ENCODE measurements at places on chromosomes 7 and 10.

DNA sequence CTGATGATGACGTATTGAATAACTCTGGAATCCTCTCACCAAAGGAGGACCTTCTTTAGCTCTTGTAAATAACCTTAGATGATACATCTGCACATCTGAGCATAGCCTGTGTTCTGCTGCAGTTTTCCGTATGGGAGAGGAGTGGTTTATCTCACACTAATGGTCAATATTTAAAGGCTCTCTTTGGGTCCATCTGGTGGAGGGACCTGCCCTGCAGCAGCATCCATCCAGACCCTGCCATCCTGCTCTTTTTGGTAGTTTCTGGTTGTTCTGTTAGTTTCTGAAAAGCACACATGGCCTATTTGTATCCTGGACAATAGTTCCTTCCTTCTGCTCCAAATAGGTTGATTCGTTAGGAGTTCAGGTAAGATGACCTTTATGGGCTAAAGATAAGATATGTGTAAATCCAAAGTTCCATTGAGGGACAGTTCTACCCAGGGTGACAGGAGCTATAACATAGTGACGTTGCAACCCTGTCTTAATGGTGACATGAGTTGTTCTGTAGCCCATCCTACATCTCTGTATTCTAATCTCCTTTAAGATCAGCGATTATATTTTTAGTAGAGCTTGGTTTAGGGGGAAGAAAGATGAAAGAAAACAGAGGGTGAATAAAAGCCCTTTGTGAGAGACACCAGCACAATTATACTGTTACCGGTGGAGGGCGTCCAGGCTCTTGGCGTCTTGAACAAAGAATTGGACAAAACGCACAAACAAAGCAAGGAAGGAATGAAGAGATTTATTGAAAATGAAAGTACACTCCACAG, 60.0 kb upstream of the KLF14 start:
- DNase-seq: no peak

GRCh38 chr7:98701372-98701771, 84.3 kb downstream of the NPTX2 start:
- no peak for DNase-seq

DNA sequence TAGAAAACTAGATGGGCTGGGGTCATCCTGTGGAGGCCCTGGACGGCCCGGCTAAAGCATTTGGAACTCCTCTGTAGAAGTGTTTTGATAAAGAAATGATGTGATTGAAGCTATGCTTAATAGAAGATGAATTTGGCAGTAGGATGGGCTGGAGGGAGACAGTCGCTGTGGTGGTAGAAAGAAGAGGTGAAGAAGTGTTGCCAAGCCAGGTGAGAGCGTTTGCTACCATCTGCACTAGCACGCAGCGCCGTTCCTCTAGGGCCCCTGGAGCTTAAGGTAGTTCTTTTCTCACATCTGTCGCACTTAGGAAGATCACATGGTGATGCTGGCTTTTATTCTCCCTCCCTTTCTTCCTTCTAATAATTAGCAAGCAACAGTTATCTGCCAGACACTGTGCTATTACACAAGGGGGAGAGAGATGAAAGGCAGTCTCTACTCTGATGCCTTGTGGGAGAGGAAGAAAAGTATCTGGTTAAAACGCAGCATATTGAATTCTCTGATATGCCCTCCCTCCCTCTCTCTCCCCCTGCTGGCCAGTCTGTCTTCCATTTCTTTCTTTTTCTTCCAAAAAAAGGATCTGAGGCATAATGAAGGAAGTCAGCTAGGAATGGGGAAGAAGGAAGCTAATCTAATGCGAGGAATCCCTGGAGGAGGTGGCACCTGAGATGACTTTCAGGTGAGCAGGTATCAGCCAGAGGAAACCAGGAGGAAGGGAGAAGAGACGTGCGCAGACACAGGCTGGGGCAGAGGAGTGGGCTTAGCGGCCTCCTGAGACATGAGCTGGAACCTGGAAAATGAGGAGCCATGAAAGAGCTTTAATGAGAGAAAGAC, 162.3 kb upstream of the KLF14 start:
- DNase-seq: no peak

- no peak for DNase-seq
Measured at GRCh38 chr7:22640269-22640668, 86.7 kb upstream of the IL6 start.

GRCh38 chr10:121700416-121700815, 102.2 kb upstream of the FGFR2 start:
- DNase-seq: no peak

- DNase-seq: no peak
Measured at GRCh38 chr10:108877095-108877561, 1046.2 kb downstream of the XPNPEP1 start.

DNA sequence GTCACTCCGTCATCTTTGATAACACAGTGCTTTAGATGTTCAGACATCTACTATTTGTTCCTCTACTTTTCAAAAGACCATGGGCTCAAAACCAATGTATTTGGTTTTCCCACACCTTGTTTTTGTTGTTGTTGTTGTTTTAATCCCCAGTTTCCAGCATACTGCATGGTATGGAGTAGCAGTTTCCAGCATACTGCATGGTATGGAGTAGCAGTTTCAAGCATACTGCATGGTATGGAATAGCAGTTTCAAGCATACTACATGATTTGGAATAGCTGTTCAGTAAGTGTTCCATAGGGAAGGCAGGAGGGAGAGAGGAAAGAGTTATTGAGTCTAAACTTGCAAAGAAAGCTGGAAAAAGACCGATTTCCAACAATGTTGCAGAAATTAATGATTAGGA, 314.3 kb upstream of the PRKCQ start:
- DNase-seq: no peak

DNA sequence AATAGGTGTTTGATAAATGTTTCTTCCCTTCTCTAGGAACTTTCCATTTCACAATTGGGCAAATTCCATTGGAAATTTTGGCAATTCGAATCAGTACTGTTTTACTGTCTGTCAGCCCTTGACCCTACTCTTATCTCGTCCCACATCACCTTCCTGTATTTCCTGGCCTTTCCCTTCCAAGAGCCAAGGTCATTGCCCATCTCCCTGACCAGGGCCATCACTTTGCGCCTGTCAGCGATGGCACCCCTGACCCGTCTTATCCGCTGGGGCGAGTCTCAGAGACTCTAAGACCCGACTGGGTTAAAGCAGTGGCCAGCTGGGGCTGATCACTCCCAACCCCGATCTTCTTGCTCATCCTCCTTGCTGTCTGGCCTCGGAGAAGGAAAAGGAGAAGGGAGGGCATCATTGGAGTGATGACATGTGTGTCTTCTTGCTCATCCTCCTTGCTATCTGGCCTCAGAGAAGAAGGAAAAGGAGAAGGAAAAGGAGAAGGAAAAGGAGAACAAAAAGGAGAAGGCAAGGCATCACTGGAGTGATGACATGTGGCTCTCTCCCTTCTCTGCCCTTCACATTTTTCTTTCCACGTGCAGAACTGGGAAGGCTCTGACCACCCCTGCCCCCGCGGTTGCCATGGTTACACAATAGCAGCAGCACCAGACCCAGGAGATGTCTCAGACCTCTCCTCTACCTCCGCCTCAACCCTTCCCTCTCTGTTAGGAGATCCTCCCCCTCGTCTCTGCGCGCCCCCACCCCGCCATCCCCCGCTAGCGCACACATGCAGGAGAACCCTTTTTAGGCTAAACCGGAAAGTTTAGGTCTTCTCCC, 2.0 kb downstream of the SEMA3D start:
- no peak for DNase-seq

DNA sequence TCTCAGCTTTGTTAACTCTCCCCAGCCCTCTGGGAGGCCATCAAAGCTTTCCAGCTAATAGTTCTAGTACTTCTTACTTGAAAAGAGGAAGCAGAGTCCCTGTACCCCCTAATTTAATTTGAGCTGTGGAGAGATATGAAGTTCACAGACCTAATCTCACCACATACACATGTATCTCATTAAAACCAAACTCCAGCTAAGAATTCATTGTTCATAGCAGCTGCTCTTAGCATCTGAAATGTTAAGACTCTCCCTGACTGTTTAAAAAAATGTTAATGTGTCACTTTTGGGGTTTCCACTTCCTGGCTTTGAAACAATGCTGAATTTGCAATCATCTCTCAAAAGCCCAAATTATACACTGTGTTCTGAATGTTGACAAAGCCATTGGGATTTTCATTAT, 16.2 kb upstream of the MRC1 start:
- DNase-seq: no peak

GRCh38 chr7:102047-102711, 90.2 kb upstream of the FAM20C start:
- no peak for DNase-seq

DNA sequence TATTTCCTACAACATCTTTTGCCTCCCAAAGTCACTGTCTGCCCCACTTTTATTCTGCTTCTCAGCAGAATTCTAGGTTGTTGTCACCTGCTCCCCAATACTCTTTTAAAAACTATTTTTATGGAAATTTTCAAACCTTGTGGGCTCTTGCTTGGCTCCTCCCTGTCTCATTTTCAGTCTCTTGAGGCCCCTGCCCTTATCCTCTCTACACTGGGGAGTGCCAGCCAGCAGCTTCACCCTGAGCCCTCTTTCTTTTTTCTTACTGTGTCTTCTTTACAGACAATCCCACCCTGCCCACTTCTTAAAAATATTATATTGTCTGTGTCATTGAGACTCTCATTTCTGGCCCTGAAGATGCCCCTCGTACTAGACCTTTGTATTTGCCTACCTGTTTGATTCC, 61.7 kb upstream of the TMEM248 start:
- no peak for DNase-seq

DNA sequence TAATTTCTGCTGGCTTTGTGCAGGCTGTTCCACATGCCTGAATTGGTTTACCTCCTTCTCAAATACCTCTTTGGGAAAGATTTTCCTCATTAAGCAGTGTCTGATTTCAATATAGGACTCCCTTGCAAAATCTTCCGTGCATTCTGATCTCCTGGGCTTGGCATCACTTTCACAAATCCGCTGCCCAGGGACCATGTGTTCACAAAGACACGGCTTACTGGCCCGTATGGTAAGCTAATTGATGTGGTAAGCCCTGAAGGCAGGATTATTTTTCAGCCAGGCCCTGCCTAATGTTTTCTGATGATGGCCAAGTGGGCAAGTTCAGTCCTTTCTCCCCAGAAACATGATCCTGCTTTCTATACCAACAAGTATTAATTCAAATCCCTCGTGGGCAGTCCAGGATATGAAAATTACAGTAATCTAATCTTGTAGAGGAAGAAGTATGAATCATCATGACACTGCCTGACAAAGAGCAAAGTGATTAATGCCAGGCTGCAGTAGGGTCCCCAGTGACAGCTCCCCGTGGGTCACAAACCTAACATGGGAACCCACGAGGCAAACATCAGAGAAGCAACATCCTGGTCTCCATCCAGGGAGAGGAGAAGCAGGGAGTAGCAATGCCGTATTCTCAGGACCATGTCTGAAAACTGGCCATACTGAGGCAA, 11.6 kb upstream of the SVIL start:
- no peak for DNase-seq

- DNase-seq: no peak
Measured at GRCh38 chr7:47400741-47401206, 181.1 kb downstream of the TNS3 start.

DNA sequence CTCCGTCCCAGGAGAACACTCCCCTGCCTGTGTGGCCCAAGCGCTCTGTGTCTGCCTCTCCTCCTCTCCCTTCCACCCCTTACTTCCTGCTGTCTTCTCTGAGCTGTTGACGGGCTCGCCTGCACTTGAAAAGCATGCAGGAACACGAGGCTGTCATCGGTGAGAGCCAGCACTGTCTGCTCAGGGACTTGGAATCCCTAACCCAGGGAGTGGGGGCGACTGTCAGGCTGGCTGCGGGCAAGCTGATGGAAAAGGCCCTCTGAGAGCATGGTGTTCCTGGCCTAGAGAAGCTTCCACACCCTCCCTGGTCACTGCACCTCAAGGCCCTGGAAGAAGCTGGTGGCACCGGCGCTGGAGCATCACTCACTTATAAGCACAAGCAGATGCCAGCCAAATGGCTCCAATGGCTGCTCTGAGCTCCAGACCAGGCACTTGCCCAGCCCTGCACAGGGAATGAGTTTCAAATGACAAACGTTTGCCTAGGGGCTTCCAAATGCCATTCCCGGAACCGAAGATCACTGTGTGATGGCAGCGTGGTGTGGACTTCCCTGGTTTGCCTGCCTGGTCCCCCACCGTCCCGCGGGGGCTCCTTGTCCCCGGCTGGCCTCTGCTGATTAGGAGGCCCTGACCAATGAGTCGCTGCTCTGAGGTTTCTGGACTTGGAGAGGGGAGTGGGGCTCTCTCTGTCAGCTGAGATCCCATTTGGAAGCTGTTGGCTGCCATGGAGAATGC, 56.7 kb upstream of the EBF3 start:
- DNase-seq: no peak

DNA sequence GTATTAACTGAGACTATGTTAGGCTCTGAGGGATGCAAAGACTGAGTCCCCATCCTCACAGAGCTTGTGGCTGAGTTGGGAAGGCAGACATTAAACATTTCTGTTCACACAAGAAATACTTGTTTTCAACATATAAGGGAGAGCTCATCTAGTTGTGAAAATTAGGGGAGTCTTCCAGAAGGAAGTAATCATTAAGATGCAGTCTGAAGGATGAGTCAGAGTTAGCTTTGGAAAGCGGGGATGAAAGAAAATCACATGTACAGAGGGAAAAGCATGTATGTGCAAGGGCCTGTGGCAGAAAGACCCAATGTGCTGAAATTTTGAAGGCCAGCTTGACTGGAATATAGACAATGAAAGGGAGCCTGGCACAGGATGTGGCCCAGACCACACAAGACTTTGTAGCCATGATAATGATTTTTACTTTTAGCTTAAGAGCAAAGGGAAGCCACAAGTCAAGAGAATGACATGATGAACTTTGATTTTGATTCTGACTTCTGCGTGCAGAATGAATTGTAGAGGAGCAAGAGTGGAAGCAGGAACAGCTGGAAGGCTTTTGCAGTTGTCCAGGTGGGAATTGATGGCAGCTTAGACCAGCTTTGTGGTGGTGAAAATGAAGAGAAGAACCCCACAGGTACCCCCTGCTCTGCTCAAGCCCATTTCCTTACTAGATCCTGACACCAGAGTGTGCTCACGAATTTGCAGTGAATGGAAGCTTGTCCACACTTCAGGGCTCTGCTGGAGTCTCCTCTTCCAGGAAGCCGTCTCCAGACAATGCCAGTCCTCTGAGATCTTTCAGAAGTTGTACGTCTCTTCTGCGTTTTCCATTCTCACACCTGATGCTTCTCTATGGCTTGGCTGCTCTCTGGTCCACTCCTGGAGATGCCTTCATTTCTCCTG, 115.6 kb downstream of the ATXN7L1 start:
- DNase-seq: no peak

DNA sequence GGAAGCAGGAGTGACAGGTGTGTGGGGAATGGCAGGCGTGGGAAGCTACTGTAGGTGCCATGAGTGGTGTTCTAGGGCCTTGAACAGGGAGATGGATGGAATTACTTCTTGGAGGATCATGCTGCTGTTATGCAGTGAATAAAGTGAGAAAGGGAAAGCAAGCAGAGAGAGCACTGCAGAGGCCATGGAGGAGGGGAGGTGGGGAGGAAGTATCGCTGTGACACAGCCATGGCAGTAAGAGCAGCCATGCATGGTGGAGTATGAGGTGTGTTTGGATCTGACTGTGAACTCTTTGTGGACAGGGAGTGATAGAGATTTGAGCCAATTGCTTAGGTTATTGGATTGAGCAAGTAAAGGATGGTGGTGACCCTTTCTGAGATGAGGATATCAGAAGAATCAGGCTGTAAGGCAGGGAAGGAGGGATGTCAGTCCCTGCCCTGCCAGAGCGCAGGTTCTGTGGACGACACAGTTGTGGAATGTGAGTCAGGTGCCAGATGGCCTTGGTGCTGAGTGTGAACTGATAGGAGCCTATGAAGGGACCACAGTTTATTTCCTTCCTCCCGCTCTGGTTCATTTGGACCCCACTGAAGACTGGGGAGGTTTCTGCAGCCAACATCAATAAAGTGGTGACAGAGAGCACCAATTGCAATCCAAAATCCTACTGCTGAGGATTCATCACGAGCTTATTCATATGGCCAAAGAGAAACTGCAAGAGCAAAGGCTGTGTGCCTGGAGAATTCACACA, 105.5 kb upstream of the TMEM72 start:
- no peak for DNase-seq
